ENCODE measurements at places on chromosomes 2 and 18.

GRCh38 chr2:428591-428990, 140.7 kb upstream of the ALKAL2 start:
- no peak for DNase-seq

GRCh38 chr2:11050565-11050964, 104.7 kb upstream of the SLC66A3 start:
- DNase-seq: no peak

DNA sequence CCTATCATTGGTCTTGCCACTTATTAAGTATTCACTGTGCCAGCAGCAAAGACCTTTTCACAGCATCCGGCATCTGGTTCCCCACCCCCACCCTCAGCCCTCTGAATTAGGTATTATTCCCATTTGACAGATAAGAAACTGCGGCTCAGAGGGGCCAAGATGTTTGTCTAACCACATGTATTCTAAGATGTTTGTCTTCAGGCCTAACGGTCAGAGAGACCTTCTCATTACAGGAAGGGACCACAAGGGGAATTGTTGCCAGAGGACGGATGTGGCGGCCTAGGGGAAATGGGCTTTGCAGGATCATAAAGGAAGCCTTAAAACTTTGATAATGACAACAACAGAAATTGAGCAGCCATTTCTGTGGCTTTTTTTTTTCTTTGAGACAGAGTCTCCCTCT, 16.6 kb downstream of the NPPC start:
- DNase-seq: no peak

- no peak for DNase-seq
These were observed 585.2 kb downstream of the CPS1 start for GRCh38 chr2:211141646-211142045.
